ENCODE measurements at places on chromosomes 7 and 10.

- DNase-seq: no peak
Measured at GRCh38 chr10:124564881-124565280, 103.3 kb downstream of the LHPP start.

DNA sequence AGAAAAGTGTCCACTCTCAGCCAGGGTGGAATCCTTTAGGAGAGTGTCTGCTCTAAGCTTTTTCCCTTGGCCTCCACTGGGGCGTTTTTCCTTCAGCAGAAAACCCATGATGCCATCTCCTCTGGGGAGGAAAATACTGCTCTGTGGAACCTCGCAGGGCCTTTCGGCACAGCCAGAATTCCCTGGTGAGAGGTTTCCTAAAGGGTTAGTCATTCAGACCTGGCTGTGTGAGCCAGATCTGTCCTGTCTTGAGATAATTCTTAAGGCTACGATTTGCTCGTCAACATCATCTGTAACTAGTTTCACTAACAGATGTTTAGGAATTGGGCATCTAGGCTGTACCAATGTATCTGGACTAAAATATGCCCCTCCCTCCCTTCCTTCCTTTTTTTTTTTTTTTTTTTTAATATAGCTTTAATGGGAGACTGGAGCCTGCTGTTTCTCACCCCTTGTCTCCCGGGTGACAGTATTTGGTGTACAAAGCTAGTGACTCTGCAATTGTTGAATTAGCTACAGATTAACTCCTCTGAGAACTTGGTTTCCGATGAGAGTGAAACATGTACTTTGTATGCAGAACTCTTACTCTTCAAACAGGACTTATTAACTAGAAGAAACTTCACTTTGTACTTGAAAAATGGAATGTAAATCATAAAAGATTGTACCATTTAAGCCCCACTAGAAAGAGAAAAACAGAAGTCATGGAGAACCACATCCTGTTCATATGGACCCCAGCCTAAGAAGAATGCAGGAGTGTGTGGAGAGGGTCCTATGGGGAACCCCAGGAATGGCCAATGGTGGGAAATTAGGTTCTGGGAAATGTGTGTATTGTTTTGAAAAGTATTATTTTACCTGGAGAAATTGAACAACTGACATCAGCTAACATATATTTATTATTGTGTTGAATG is 230.9 kb downstream of the CAMK1D start:
- no peak for DNase-seq

DNA sequence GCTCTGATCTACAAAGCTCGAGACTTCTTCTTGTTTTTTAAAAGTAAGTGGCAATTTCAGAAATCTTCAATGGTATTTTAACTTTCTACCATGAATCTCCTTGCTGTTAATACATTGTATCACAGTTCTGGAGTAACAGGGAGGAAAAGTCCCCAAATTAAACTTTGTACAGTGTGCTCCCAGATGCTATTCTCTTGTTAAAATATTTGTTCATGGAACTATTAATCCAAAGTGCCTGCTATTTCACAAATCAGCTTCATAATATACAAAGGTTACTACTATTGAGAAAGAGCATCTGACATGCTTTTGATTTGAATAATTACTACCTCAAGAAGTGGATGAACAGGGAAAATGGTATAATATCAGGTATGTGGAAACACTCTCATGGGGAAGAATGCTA is 36.6 kb downstream of the SIRT1 start:
- no peak for DNase-seq

DNA sequence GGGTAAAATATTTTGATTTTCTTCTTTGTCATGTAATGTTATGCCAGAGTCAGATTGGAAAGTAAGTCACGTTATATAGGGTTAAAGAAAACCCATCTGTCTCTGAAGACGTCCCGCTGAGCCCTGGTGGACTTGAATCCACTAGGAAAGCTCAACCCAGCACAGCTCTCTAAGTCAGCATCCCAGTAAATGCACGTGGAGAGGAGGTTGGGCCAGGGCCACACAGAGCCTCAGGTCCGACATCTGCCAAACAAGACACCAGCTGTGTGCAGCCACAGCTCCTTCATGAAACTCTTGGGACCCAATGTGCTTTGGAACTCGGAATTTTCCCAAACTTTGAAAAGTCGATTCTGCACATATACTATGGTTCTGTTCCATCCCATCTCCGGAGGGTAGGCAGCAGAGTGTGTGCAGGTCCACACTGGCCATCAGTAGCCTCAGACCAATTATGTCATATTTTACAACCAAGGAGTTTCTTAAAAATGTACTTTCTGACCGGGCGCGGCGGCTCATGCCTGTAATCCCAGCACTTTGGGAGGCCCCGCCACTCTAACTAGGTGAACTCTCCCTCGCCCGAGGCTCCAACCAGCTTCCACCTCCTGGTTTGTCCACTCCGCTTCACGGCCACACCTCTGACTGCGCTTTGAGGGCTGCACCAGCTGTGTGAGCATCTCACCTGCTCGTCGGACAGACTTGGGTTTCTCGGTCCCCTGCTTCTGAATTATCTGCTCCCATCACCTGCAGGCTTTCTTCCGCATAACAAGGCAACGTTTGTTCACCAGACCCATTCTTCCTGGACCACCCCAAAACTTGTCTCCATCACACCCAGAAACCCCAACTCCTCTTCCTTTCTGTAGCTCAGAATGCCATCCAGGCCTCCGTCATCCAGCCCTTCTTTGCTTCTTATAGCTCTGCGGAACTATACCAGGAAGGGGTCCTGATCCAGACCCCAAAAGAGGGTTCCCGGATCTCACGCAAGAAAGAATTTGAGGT is 29.7 kb upstream of the DNAJB6 start:
- no peak for DNase-seq

GRCh38 chr7:29170781-29171180 is 23.8 kb upstream of the CHN2 start:
- no peak for DNase-seq

Data from effector CD8-positive, alpha-beta T cell (primary cell).